ENCODE measurements at places on chromosomes 12 and 14.

DNA sequence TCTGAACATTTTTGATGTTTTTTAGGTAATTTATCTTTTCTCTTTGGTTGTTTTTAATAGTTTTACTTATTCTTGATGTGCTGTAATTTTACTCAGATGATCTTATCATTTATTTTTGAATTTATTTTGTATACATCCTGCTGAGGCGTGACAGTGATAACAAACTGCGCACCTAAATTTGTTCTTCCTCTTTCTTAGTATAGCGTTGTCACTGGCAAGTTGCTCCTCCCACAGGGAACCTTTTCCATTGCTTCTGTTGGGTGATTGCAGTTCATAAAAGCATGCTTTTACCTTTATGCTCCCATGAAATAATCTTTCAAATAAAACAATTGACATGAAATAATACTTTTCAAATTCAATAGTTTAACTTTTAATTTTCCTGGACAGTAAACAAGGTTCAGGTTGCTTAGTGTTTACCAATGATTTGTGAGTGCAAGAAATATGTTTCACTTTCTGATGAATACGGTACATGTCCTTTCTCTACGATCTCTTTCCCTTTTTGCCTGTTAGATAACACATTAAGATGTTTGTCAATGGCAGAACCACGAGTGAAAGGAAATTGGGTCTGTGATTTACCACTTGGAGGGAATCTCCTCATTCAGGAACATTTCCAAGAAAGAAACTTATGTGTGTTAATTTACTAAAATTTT is 223.3 kb downstream of the CCDC91 start:
- no peak for DNase-seq

DNA sequence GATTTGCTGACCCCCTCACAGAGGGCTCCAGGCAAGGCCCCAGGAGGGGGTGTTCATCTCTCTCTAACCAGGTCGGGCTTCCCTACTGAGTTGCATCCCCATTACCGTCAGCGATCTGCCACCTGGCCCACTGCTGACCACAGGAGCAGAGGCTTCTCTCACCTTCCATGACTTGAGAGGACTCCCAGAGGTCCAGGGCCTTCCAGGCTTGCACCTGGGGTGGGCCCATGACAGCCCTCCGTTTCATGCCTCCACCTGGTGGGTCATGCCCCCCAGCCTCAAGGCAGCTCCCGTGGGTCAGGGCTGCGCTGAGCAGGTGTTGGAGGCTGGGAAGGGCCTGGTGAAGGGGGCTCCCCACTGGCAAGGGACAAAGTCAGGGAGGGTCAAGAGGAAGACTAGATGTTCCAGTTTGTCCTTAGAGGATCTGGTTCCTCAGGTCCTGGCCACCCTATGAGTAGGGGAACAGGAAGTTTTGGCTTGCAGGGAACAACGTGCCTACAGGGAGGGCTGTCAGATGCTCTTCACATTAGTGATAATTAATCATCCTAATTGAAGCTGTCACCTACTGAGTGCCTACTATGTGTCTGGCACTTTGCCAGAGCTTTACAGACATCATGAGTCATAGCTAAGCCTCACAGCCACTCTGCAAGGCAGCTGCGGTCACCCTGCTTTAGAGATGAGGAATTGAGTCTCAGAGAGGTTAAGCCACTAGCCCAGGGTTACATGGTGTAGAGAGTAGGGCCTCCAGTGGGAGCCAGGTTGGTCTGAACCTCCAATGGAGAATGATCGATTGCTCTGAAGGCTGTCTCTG is 13.8 kb downstream of the NFKBIA start:
- no peak for DNase-seq

DNA sequence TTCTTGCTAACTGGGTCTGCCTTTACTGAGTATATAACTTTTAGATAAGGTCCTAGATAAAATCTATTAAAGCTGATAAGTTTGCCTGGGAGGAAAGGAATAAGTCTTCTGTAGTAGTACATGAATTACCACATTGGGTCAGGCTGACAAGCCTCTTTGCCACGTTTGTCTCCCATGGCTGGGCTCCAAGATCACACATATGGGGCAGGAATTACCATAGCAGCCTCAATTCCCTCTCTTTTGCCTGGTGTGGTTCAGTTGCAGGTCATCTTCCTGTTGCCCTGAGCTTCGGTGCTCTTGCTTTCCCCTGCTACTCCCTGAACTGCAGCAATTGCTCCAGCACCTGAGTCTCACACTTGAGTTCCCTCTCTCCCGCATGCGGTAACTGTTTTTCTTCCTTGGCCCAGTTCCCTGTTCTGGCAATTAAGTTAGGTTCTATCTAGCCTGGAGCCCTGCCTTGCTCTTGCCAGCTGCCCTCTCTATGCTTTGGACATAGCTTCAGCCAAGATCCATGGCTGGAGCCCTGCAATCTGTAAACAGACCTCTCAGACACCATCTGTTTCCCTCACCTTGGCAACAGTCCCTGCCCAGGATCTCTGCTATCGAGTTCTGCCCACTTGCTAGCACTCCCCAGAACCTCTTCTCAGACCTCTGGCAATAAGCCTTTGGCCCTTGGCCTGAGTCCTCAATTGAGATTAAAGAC is 5.8 kb upstream of the GLT8D2 start:
- no peak for DNase-seq

GRCh38 chr14:93959239-93960107 is 16.9 kb downstream of the ASB2 start:
- peak; percentile 84 for DNase-seq

DNA sequence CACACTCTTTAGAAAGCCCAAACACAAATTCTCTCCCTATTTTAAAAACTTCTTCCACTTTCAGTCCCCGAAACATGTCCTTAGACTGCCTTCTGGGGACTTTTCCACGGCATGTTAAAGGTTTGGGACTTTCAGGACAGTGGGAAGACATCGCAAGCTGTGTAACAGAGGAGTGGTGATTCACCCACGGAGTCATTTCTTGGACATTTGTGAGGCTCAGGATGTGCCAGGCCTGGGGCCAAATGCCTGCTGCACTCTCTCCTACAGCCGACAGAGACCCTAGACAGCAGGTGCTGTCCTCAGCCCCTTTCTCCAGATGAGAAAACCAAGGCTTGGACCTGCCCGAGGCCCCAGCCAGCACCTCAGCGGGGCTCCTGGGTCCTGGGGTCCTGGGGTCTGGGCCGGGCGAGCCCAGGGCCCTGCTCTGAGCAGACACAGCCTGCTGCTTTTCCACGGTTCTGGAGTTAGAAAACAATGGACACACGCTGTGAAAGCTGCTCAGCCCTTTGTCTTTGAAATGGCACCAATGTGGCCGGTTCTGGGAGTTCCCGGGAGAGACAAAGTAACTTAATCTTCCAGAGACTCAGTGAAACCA is 370.2 kb upstream of the SFSWAP start:
- no peak for DNase-seq

DNA sequence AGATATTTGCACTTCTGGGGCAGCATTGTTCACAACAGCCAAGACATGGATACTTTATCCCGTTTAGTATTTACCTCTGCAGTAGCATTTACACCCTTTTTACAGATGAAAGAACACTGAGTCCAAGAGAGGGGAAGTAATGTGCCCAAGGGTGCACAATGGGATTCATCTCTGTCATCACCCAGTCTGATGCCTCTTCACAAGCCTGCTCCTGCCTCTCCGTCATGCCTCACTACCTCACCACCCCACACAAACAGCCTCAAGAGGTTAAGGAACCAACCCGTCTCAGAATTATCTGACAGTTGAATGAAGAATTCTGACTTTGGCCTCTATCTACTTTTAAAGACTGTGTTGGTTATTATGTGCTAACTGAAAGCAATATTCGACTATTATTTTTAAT is 368.4 kb downstream of the ATP23 start:
- no peak for DNase-seq

DNA sequence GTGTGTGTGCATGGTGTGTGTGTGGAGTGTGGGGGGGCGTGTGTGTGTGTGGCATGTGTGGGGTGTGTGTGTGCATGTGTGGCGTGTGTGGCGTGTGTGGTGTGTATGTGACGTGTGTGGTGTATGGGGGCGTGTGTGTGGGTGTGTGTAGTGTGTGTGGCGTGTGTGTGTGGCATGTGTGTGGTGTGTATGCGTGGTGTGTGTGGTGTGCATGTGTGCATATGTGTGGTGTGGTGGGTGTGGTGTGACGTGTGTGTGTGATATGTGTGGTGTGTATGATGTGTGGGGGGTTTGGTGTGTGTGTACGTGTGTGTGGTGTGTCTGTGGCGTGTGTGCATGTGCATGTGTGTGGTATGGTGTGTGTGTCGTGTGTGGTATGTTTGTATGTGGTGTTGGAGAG is 24.1 kb upstream of the CMKLR1 start:
- DNase-seq = no peak

DNA sequence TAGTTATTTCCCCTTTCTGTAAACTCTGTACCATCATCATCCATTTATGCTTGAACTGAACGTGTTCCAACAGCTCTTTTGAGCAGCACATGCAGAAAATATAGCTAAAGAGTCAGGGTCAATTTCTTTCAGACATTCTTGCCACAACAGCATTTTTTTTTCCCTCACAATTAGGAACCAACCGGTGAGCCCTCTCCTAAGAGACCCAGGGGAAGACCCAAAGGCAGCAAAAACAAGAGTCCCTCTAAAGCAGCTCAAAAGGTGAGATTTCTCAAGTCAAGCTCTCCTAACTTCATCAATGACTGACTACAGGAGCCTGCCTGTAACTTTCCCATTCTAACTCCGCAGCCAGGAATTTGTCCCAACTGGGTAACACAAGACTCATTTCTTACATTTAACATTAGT is 3.5 kb downstream of the HMGA2 start:
- no peak for DNase-seq

- DNase-seq = no peak
Measured at GRCh38 chr12:29980304-29980703, 196.6 kb upstream of the TMTC1 start.

GRCh38 chr12:100612606-100613005 is 39.1 kb downstream of the GAS2L3 start:
- no peak for DNase-seq
